ENCODE measurements at places on chromosomes 2 and 18. TPM values are rescaled to one million over a fixed set of nuclear protein-coding genes. Genes with fewer than 3 reads are reported as not detected.

The AKAIN1 gene
- total RNA-seq: not detected

The TMBIM1 gene
- total RNA-seq: 102 TPM

The DSC1 gene
- total RNA-seq: not detected

The PSMA8 gene
- not detected for total RNA-seq

DNA sequence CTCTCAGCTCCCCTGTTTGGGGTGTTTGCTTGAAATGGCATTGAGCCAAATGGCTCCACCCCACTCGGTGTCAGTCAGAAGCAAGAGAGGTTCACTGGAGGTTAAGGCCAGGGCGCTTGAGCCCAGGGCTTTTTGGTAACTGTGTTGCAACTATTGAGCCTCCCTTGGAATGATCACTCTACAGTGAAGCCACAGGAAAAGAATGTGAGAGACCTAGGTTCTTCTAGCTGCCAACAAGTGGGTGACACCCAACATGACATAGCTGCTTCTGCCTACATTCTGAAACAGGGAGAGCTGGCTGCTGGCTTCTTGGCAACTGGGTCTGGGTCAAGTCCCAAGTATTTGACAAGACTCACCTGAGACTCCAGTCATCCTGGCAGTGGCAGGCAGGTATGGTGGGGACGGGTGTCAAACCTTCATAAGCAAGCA is 7.1 kb upstream of the GRHL1 start:
- DNase-seq: no peak

- no peak for DNase-seq
Measured at GRCh38 chr2:153935511-153935910, 63.8 kb downstream of the GALNT13 start.

DNA sequence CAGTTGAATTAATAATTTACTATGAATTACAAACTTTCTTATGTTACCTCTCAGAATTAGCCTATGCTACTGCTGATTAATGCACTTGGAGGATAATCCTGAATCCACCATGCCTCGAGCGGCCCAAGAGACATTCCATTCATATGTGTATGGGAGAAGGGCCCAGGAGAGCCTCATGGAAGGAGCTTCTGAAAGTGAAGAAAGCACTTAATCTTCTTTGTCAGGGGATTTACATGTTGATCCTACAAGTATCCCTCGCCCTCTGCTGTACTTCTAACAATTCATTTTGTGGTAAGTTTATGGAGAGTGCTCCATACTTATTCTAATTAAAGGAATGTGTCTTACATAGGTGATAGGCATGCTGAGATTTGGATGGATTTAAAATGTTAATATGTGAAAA is 1189.1 kb upstream of the NXPH2 start:
- no peak for DNase-seq

DNA sequence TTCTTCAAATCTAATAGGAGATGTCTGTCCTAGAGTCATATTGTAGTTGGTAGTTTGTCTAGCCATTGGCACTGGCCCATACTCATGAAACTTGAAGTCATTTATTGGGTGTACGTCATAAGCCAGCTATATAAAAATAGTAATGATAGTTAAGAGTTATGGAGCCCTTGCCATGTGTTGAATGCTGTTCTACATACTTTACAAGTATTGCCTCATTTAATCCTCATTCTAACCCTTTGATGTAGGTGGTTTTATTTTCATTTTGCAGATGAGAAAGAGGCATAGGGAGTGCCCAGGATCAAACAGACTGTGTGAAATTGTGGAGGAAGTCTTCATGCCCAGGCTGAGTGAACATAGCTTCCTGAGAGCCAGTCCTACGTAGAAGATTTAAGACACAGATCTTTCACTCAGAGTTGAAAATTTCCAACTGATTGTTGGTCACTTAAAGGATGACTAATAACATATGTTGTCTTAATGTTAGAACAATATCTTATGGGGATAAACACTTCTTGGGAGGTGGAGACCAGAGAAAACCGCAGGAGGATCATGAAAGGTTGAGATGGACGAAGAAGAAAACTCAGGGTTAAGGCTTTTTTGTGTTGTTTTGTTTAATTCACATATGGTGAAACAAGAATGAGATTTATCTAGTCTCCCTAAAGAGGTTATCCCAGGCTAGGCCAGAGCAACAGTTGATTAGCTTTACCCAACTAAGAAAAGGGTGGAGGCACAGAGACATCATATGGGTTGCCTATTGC is 156.0 kb downstream of the CERS6 start:
- no peak for DNase-seq

- DNase-seq: no peak
Measured at GRCh38 chr18:78754311-78755043, 225.1 kb upstream of the SALL3 start.

- DNase-seq: no peak
Measured at GRCh38 chr2:74712223-74713053, 58.4 kb downstream of the SEMA4F start.

DNA sequence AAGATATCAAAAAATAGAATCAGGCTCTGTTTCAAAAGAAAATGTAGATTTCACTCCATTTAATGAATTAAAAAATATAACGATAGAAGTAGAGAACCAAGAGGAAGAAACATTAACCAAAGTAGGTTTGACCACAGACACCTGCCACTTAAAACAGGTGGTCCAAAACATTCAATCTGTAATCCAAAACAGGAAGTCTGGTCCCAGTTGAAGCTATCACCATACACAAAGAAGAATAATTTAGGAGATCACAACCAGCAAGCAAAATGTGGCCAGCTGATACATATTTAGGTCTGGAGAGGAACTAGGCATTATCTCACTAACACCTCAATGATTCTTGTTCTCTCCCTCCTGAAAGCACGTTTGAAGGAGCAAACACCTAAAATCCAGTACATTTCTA is 73.1 kb downstream of the FTCDNL1 start:
- no peak for DNase-seq

DNA sequence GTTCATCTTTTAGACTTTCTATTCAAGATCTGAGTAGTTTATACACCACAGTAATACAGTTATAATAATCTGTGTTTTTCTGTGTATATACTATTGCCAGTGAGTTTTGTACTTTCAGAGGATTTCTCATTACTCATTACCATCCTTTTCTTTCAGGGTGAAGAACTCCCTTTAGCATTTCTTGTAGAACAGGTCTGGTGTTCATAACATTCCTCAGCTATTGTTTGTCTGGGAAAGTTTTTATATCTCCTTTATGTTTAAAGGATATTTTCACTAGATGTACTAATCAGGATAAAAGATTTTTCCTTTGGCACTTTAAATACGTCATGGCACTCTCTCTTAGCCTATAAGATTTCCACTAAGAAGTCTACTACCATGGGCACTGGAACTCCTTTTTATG is 705.5 kb downstream of the SLC4A3 start:
- DNase-seq: no peak

GRCh38 chr2:152251811-152252210 is 76.2 kb upstream of the STAM2 start:
- DNase-seq: no peak

DNA sequence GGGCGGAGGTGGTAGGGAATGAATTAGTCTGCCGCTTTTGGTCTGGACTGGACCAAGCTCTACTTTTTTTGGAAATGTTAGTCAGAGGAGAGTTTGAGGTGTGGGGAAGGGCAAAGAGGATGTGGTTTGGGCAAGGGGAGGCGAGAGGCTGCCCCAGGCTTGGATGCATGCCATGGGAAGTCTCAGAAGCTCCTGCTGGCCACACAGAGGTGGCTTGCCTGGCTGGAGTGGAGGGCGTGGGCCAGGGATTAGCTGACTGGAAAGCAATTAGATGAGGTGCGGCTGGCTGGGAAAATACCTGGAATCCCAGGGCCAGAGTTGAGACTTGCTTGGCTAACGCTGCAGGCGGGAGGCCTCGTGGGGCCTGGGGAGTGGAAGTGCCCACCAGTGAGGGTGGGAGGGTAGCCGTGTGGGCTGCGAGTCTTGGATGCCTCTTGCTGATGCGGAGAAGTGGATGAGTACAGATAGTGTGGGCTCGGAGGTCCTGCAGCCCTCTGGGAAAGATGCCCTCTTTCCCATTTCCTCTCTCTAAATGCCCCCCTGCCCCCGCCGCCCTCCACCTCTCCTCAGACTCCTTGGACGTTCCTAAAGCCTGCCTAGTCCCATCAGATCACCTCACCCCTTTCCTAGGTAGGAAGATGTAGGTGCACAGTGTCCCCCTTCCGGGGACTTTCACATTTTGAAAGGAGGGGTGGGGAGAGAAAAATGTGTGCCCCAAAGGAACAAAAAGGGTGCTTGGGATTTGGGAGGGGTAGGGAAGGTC is 117.6 kb downstream of the SMAD7 start:
- no peak for DNase-seq

GRCh38 chr2:211093743-211094303 is 537.4 kb downstream of the CPS1 start:
- DNase-seq: no peak
